Central memory CD4-positive, alpha-beta T cell (primary cell): ENCODE measurements at places on chromosomes 1 and 21.

- DNase-seq = no peak
These were observed 180.1 kb downstream of the C1orf94 start for GRCh38 chr1:34356853-34357252.

DNA sequence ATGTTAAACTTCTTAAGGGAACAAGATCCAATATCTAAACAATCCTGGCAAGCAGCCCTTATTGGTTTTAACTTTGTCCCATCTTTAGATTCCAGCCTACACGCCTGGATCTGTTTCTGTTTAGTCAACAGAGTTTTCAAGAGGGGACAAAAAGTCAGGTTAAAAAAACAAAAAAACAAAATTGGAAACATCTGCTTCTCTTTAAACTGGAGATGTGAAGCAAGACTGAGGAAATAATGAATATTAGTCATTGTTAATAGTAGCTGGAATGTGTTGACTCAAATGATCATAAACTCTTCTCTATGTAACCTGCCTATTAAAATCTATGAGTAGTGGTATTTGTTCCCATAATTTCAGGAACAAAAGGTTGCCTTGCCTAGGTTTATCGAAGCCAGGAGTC lies 55.0 kb downstream of the NID1 start:
- DNase-seq = no peak

DNA sequence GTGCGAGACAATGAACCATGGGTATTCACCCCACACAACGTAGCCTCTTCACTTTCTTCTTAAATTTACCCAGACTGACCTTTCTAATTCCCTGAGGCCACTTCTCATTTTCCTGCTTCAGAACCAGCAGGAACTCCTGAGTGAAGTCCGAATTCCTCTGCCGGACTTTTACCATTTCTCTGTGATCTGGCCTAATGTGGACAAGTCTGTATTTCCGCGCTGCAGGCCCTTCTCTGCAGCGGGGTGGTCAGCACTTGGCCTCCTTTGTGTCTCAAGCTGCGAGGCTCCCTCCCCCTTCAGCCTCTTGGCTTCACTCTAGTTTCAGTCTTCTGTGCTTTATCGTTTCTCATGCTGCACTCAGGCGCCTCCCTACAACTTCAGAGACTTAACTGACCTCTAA lies 9.4 kb upstream of the CTBS start:
- no peak for DNase-seq

GRCh38 chr1:37175666-37176215 lies 141.4 kb upstream of the GRIK3 start:
- no peak for DNase-seq

DNA sequence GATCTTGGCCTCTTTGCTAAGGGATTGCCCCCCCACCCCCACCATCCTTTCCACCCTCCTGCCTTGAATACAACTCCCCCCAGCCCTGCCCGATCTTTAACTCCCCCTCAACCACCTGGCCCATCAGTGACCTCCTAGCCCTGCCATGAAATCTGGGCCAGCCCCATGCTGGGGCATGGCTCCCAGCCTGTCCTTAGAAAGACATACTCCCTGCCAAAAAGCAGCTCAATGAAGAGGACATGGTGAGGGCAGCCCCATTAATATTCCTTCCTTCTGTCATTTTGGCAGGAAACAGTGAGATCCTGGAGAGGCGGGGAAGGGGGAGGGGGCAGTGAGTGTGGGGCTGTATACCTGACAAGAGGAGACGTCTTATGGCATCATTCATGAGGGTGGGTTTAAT lies 66.8 kb upstream of the DISP3 start:
- DNase-seq = no peak

DNA sequence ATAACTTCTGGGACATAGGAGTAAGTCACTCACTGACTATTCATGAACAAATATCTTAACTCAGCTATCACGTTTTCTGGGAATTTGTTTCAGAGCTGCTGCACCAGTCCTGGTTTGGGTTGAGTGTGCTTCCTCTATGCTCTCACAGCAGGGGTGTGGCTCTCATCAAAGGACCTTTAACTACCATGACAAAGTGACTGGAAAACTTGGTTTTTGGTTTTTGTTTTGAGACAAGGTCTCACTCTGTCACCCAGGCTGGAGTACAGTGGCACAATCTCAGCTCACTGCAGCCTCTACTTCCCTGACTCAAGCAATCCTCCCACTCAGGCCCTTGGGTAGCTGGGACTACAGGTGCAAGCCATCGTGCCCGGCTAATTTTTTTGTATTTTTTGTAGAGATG lies 4.1 kb downstream of the ILDR2 start:
- no peak for DNase-seq

- DNase-seq = no peak
These were observed 46.7 kb upstream of the PLPPR4 start for GRCh38 chr1:99217599-99217998.

- DNase-seq = no peak
These were observed 9.0 kb downstream of the UMODL1 start for GRCh38 chr21:42079939-42080787.

DNA sequence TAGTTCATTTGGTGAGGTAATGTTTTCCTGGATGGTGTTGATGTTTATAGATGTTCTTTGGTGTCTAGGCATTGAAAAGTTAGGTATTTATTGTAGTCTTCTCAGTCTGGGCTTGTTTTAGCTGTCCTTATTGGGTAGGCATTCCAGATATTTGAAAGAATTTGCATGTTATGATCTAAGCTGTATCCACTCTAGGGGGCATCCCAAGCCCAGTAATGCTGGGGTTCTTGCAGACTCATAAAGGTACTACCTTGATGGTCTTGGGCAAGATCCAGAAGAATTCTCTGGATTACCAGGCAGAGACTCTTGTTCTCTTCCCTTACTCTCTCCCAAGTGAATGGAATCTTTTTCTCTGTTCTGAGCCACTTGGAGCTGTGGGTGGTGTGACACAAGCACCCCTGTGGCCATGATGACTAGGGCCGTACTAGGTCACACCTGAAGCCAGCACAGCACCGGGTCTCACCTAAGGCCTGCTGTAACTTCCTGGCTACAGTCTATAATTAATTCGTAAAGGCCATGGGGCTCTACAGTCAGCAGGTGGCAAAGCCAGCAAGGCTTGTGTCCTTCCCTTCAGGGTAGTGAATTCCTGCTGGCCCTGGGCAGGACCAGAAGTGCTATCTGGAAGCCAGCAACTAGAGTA lies 74.8 kb upstream of the PDE4B start:
- DNase-seq = no peak

DNA sequence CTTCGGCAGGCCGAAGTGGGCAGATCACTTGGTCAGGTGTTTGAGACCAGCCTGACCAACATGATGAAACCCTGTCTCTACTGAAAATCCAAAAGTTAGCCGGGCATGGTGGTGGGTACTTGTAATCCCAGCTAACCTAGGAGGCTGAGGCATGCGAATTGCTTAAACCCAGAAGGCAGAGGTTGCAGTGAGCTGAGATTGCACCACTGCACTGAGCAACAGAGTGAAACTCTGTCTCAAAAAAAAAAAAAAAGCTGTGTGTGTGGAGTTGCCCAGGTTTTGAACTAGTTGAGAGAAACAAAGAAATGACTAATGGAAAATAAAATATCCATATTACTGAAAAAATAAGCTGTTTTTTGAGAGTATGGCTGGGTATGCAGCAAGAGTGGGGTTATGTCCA lies 100.2 kb downstream of the GTF2B start:
- no peak for DNase-seq

- DNase-seq = no peak
These were observed 1.0 kb downstream of the RCC1 start for GRCh38 chr1:28506907-28507246.

DNA sequence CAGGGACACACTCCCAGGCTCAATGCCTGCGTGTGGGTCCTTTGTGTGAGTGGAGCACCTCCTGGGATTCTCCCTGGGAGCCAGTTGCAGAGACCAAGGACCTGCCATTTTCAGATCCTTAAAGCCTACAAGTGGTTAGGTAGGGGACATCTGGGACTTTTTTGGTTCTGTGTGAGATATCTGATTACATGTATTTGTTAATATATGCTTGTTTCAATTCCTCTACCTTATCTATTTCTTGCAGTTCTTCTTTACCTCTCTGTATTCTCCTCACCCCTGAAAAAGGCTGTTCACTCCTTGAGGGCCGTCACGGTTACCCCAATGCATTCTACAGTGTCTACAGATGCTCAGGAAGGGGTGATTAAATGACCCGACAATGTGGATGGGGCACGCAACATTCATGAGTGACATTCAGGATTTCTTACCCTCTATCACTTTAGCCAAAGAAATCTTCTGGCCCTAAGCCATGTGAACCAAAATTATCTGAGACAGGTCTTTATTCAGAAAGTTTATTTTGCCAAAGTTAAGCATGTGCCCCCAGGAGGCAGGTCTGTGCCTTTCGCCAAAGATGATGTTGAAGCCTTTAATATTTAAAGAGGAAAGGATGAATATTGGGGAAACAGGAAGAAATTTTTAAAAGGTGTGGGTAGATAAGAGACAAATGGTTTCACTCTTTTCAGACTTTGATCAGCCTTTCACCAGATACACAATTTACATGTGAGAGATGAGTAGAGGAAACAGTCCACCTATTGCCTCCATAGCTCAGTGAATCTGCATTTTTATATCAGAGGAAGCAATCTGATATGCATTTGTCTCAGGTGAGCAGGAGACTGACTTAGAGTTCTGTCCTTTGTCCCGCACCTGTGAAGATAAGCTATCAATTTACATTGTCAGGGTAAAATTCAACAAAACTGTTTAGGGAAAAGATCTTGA lies 44.6 kb upstream of the MPZL1 start:
- no peak for DNase-seq

DNA sequence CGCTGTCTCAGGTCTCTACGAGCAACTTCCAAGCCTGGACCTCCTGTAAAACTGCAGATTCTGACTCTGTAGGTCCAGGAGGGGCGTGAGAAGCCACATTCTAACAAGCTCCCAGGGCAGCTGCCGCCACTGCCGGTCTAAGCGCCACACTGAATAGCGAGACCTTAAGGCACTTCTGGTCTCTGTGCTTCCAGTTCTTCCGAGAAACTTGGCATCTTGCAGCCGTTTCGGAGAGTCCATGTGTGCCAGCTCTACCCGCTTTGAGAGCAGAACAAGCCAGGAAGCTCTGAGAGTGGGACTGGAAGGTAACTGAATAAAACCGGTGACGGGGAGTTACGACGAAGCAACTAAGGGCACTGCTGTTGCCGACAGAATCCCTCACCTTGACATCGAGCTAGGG lies 12.5 kb downstream of the AGT start:
- no peak for DNase-seq

DNA sequence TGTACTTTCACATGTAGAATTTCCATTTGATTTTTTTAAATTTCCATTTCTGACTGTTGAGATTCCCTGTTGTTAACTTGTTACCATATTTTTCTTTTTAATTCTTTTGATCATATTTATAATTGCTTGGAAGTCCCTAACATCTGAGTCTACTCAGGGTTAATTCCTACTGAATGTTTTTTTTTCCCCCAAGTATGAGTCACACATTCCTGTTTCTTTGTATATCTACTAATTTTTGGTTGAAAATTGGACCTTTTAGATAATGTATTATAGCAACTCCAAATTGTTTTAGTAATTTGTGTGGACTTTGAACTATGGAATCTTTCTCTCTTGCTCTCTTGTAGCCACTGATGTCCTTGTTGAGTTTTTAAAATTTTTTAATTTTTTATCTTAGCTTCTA lies 54.6 kb downstream of the STXBP3 start:
- no peak for DNase-seq

DNA sequence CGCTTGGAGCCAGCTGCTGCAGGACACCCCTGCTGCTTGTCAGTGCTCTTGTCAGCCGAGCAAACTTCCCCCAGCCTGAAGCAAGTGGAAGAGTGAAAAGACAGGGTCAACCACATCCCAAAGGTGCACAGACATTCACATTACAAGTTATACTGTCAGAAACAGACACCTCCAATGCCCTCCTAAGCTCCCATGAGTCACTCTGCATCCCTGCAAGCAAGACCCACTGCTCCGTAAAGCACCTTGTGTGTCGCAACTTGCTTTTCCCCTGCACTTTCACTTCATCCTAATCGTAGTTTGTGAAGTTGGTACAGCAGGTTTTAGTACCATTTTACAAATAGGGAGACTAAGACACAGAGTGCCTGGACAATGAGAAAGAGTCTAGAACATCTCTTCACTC lies 51.1 kb downstream of the KCNH1 start:
- DNase-seq = no peak

DNA sequence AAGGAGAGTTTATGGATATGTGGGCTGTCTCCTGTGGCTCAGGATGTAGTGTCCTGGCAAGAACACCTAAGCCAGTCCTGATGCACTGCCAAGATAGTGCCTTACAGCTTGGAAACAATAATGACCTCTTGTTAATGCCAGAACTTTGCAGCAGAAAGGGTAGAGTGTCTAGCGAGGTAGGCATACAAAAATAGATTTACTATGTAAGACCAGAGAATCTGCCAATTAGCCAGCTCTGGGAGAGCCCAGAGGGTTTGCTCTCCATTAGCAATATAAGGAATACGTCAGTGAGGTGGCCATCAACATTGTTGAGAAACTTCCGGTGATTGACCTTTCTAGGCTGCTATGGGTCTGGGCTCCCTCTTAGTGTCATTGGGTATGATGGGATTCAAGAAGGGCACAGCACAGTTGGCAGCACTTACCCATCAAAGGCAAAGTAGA lies 178.5 kb upstream of the GALNT2 start:
- no peak for DNase-seq

DNA sequence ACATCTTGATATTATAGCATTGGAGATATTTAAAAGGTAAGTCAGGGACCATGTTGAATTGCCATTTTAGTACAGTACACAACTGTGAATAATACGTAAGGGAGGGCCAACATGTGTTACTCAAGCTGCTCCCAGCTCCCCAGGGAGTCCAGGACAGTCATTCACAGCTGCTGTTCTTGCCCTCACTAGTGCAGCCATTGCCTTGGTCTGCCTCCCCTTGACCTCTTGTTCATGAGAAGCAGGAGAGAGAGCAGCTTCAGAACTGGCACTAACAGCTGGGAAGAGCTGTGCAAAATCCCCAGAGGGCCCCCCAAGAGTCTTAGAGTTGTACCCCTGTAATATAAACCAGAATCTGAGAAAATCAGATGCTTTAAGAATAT lies 16.4 kb downstream of the TCEANC2 start:
- no peak for DNase-seq

- DNase-seq = no peak
These were observed 77.7 kb downstream of the DSCAM start for GRCh38 chr21:40769231-40769630.

DNA sequence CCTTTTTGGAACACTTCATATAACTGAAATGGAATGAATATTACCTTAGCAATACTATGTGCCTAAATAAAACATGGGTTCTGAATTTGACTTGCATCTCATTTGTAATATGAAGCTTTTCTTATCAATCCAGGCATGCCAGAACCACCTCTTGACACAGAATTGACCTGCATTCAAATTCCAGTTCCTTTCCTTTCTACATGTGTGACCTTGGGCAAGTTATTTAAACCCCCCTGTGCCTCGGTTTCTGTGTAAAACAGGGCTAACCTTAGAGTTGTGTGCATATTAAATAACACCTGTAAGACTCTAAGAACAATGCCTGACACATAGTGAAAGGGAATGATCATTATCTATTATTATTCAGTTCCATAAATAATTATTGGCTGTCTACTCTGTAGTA lies 2.0 kb upstream of the NOS1AP start:
- DNase-seq = no peak
